ENCODE measurements at places on chromosomes 2 and 18.

DNA sequence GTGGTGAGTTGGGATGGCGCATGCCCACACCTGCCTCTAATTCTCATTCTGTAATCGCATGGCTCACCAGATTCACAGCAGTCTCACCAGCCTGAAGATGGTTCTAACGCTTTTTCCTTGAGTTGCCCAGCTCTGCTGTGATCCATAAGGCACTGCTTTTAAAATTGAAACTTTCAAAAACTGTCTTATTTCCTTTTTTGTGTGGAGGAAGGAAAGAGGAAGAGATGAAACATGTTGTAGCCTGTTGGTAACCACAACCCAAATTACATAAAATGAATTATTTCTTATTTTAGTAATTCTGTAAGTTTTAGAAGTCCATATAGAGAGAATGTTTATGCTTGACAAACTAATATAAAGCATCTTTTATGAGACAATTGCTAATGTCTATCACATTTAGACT lies 165.4 kb downstream of the RBM43 start:
- no peak for DNase-seq

DNA sequence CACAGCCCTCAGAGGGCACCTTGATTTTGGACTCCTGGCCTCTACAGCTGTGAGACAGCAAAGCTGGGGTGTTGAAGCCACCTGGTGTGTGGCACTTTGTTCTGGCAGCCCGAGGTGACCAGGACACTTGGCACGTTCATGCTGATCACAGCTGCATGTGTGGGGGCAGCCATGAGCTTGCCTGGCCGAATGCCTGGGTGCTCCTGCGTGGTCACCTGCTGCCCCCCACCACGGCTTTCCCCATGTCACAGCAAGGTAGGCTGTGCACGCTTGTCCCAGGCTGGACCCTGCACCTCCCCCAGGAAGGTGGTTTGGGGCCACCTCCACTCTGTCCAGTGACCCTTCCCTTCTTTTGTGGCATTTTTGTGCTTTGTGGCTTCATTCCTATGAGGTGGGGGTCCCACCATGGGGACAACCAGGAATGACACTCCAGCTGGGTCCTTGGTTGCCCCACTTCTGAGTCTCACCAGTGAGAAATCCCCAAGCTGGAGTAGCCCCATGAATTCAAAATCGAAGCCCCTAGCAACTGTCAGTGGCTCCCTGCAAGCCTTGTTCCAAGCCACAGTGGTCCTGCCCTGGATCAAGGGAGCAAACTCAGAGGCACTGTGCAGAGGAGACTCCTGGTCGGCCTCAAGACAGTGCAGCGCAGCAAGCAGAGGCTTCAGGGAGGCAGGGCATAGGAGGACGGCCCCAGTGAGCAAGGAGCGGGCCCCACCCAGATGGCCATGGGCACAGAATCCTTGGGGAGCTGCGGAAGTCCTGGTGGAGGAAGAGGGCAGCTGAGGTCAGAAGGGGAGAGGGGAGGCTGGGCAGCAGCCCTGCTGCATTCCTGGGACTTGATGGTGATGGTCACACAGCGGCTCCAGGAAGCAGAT lies 121.4 kb upstream of the HS6ST1 start:
- no peak for DNase-seq

- no peak for DNase-seq
These were observed 682.9 kb downstream of the KCNJ3 start for GRCh38 chr2:155381436-155381835.

DNA sequence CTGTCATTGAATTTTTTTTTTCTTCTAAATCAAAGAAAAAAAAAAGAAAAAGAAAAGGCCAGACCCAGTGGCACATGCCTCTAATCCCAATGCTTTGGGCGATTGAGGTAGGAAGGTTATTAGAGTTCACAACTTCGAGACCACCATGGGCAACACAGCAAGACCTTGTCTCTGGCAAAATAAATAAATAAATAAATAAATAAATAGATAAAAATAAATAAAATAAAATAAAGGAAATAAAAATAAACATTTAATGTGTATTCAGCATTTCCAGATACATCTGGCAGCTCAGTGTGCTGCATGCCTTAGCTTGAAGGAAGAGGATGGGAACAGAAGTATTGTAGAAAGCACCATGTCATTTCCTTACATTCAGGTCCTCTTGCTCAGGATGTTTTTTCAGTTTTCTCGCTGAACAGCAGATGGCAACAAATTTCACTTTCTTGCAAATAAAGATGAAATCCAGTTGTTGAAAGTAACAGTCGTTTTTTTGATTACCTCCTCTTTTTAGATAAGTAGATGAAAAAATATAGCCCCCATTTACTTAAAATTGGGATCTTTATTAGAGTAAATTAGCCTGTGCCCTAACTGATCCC lies 25.7 kb upstream of the FAM178B start:
- DNase-seq, result peak; percentile 18

DNA sequence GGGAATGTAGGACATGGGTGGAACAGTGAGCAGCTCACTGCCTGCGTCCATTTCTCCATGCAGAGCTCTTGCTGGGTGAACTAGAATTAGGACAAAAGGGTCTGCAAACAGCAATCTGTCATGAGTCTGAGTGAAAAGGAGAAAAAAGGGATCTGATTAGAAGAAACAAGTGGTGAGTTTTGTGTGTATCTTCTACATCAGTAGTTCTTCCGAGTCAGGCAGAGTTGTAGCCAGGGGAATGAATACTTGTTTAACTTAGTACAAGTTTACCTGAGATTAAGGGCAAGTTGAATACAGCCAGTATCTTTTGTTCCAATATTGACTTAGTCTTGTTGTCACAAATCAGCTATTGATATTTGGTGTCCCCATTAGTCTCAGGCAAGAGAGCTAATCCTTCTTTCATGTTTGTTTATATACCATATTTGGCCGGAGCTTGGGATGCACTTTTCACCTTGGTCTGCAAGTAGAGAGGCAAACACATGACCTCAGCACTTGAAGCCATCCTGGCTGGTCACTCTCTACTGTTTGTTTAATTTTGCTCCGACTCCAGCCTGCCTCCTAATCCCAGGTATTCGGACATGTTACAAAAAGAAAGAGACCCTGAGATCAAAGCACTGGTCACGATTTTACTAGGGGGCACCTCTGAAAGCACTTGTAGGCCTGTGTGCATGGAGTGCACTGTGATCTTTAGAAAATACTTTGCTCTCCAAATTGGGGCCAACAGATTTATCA lies 211.0 kb upstream of the NT5C1B start:
- no peak for DNase-seq

- no peak for DNase-seq
These were observed 430 bp downstream of the BIN1 start for GRCh38 chr2:127106457-127106990.

DNA sequence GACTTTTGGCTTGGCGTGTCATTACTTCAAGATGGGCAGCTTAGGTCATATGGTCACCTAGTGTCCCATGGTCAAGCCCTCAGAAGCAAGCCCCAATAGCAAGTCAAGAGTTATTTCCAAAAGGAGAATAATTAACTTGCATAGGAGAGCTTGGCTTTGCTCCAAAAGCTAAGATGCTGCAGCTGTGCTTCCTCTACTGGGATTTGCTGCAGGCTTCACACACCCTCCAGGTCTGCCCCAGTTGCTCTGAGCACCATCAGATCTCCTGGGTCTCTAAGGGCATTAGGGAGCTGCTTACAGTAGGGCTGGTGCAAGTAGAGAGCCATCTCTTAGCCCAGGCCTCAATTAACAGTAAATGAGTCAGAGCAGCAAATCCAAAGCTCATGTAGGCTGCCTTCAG lies 46.6 kb downstream of the THUMPD2 start:
- DNase-seq, result no peak

DNA sequence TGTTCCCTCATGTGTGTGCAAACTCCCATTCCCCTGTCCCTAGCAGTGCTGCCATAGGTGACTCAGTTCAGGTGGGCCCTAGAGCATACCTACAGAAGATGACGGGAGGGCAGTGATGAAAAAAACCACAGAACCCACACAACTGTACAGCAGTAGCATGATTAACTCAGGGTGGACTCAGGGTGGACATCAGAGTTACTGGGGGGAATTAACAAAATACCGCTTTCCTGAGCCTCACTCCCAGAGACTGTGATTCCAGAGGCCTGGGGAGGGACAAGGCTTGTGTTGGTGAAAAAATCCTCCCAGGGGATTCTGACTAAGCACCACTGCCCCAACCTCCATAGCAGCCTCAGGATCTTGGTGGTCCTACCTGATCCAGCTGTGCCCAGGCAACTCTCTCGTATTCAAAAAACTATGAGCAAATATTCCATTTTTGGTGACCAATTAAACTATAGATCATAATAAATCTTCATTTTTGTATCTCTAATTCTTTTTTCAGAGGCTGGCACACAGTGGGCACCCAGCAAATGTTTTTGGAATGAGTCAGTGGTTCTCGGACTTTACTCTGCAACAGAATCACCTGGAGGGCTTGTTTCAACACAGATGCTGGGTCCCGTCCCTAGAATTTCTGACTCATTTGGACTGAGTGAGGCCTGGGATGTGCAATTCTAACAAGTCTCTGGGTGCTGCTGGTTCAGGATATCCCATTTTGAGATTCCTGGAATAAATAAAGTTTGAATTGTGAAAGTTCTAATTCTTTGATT lies 84.1 kb upstream of the NABP1 start:
- DNase-seq, result no peak

GRCh38 chr2:114651933-114652332 lies 209.5 kb downstream of the DPP10 start:
- no peak for DNase-seq

GRCh38 chr2:127424598-127425520 lies 6.6 kb downstream of the PROC start:
- DNase-seq, result no peak

DNA sequence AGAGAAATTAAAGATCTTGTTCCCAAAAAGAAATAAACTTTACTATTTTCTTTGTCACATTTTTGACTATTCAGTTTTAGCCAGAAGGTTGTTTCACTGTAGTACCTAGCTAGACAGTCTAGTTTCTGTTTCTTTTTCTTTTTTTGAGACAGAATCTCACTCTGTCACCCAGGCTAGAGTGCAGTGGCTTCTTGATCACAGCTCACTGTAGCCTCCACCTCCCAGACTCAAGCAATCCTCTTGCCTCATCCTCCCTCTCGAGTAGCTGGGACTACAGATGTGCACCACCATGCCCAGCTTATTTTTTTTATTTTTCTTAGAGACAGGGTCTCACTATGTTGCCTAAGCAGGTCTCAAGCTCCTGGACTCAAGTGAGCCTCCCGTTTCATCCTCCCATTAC lies 2.2 kb downstream of the RBM45 start:
- DNase-seq, result no peak

- no peak for DNase-seq
These were observed 146.1 kb upstream of the LINC00305 start for GRCh38 chr18:64294967-64295366.

GRCh38 chr2:21256006-21256405 lies 132.2 kb downstream of the TDRD15 start:
- DNase-seq, result no peak

- DNase-seq, result no peak
These were observed 158.8 kb upstream of the WDSUB1 start for GRCh38 chr2:159445307-159445706.

- no peak for DNase-seq
These were observed 56.6 kb upstream of the MAP2 start for GRCh38 chr2:209367075-209367747.

- no peak for DNase-seq
These were observed 1.9 kb downstream of the SS18 start for GRCh38 chr18:26088487-26088886.

DNA sequence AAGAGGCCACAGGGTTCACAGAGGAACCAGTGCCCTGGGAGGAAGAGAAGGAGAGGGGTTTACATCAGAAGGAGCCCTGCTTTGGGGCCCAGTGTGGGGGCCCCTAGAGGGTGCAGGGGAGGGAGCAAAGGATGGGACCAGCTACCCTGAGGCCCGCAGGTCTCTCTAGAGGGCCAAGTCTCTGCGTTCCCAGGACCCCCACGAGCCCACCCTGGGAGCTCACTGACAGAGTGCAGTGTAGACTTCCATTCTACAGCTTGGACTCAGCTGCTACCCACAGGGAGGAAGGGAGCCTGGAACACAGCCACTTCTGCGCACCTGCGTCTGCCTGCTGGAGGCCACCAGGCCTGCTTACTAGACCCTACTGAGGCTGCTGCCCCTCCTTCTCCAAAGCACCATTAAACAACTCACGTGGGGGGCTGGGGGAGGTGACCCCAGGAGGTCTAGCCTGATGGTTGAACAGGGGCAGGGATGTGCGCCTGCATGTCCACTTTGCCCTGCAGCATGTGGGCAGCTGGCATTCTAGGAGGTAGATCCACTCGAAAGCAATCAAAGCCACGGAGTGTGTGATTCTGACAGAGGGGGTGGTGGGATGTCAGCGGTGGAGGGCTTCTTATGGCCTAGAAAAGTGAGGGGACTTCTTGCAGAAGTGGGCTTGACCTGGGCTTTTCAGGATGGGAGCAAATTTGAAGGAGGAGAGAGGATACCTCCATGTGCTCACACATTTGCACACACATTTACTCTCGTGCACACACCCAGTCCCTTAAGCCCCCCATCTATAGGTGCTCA lies 90.2 kb downstream of the ZFP36L2 start:
- DNase-seq, result peak; percentile 57

DNA sequence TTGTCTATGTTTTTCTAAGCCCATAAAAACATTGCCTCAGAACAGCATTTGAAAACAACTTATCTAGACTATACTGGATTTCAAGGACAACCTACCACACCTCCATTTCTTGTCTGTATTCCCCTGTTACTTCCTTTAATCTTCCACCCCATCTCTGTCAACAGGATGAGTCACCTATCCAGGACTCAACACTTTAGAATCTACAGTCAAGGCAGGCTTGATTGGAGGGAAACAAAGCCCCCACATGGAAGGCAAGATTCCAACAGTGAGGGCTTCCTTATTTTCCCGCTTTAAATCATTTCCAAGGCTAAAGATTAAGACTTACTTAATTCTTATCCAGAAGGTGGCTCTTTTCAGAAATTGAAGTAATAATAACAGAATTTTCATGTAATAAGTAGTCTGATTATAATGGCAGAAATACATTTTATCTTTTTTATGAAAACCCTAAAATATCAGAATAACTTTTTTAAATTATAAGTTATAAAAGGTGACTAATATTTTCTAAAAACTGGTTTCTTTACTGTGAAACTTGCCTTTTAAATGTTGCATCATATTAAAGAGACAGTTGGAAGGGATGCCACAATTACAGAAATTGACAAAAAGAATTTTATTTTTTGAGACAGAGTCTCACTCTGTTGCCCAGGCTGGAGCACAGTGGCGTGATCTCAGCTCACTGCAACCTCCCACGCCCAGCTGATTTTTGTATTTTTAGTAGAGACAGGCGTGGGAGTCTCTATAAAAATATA lies 138.7 kb upstream of the CCDC150 start:
- no peak for DNase-seq

GRCh38 chr2:58155160-58155778 lies 85.9 kb downstream of the FANCL start:
- DNase-seq, result no peak

GRCh38 chr2:97718942-97719341 lies 5.6 kb downstream of the ZAP70 start:
- DNase-seq, result peak; percentile 12

DNA sequence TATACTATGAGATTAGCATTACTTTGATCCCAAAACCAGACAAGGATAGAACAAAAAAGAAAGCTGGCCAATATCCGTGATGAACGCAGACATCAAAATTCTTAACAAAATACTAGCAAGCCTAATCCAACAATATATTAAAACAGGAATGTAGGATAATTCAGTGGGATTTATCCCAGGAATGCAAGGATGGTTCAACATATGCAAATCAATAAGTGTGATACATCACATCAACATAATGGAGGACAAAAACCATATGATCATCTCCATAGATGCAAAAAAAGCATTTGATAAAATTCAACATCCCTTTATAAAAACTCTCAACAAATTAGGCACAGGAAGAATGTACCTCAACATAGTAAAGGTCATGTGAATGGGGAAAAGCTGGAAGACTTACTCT lies 158.5 kb downstream of the KCNE4 start:
- no peak for DNase-seq

- DNase-seq, result peak; percentile 51
These were observed 550 bp downstream of the MYL12B start for GRCh38 chr18:3262234-3263131.
